Upper lobe of right lung (tissue), 1 donor: ENCODE measurements at places on chromosomes 2 and 18. TPM values are rescaled to one million over a fixed set of nuclear protein-coding genes. Genes with fewer than 3 reads are reported as not detected.

DNA sequence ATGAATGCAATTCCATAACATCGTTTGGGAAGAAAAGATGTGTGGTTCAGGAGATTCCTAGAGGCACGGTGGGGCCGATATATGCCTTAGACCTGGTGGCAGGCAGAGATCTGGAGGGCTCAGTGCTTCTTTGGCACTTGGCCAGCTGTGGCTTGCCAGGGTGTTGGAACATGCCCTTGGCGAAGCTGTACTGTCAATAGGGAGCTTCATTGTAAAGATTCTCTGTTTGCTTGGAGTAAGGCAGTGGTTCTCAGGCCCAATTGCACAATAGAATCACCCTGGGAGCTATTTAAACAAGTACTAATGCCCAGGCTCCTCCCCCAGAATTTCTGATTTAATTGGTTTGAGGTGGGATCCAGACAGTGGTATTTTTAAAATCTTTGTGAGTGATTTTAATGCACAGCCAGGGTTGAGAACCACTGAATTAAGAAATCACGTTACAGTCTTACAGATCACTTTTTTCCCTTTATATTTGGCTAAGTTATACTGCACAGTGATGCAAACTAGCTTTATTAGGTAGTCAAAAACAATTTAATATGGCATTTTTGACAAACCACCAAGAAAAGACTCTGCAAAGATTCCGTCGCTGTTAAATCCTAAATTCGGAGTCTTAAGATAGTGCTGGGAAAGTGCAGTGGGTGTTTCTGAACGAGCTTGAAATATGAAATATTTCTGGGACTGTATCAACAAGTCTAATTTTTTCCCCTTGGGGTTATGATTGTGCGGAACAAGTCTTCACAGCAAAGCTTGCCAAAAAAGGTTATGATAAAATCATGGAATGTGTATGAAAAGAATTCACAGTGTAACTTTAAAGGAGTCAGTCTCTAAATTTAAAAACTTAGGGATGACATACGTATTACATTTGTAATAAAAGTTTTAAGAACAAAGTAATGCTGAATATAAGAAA, 78.0 kb downstream of the CRIM1 start:
- H3K27me3 ChIP-seq: no peaks in the 10 kb centered on the region
- H3K4me1 ChIP-seq: peaks cover 20% of the 10 kb centered on the region
- no peak overlapping the region for H3K4me3 ChIP-seq

GRCh38 chr2:230762317-230762896, 49.8 kb downstream of the CAB39 start:
- H3K36me3 ChIP-seq: peaks cover 44% of the 10 kb centered on the region
- H3K27me3 ChIP-seq: no peaks in the 10 kb centered on the region
- no peak for DNase-seq

DNA sequence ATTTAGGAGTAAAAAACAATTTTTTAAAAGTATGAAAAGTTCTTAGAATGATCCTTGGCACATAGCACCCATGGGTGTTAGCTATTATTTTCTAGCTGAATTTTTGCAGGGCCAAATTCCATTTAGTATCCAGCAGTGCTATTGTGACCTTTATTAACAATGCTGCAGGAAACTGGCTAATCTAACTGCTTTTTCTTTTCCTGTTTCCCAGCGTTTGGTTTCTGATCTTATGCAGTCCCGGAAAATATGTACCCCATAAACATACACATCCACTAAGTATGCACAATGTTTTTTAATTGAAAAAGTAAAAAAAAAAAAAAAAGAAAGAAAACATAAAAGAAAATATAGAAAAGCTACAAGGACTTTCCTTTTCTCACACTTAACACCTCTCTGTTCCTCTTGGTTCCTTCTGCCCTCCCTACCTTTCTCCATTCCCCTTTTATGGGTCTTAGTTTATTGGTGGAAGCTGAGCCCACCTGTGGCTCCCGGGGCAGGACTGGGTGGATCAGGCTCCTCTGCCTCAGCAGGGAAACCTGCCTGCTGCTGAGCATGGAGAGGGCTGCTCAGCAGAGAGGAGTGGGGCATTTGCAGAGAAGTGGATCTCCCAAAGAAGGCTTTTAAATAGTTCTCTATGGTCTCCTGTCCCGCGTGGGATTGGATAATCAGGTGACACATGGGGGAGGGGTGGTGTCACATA, 9.3 kb upstream of the SLC16A14 start:
- H3K27ac ChIP-seq: peak overlapping the region; percentile 36
- H3K4me1 ChIP-seq: peaks cover 3% of the 10 kb centered on the region
- no peaks in the 10 kb centered on the region for H3K27me3 ChIP-seq
- no peaks in the 10 kb centered on the region for H3K36me3 ChIP-seq
- no peak for DNase-seq
- H3K4me3 ChIP-seq: no peak overlapping the region

DNA sequence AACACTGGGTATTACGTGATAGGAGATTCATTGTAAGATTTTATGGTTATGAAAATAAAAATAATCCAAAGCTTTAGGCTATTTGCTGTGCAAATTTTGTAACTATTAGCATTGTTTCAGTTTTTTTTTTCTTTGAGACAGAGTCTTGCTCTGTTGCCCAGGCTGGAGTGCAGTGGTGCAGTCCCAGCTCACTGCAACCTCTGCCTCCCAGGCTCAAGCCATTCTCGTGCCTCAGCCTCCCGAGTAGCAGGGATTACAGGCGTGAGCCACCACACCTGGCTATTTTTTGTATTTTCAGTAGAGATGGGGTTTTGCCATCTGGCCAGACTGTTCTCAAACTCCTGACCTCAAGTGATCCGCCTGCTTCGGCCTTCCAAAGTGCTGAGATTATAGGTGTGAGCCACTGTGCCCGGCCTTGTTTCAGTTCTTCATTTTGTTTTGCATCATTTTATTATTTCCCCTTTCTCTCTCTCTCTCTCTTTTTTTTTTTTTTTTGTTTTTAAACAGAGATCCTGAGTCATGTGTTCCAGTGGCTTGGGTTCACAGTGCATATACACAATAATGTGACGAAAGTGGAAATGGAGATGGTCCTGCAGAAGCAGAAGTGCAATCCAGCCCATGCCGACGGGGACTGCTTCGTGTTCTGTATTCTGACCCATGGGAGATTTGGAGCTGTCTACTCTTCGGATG, 25.8 kb downstream of the CASP10 start:
- no peaks in the 10 kb centered on the region for H3K27me3 ChIP-seq
- no peak overlapping the region for H3K4me3 ChIP-seq
- H3K4me1 ChIP-seq: peaks cover 12% of the 10 kb centered on the region
- peaks cover 55% of the 10 kb centered on the region for H3K36me3 ChIP-seq

Gene MMADHC
- 70.9 TPM for total RNA-seq

Gene PDE1A
- 6.3 TPM for total RNA-seq

- DNase-seq: no peak
- H3K4me1 ChIP-seq: no peaks in the 10 kb centered on the region
- no peak overlapping the region for H3K4me3 ChIP-seq
- H3K27me3 ChIP-seq: no peaks in the 10 kb centered on the region
Measured at GRCh38 chr2:182447863-182448262, 21.0 kb upstream of the PDE1A start.

DNA sequence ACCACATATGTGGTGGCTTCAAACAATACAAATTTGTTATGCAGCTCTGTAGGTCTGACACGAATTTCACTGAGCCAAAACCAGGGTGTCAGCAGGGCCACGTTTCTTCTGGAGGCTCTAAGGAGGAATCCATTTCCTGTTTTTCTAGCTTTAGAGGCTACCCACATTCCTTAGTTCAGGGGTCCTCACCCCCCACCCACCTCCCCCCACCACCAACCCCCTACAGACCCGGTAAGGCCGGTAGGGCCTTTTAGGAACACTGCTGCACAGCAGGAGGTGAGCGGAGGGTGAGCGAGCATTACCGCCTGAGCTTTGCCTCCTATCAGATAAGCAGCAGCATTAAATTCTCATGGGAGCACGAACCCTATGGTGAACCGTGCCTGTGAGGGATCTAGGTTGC, 10.6 kb upstream of the SLC39A10 start:
- no peaks in the 10 kb centered on the region for H3K36me3 ChIP-seq
- no peaks in the 10 kb centered on the region for H3K4me1 ChIP-seq
- H3K4me3 ChIP-seq: no peak overlapping the region
- no peak overlapping the region for H3K27ac ChIP-seq
- DNase-seq: no peak
